ENCODE measurements at places on chromosomes 7 and 10. TPM values are rescaled to one million over a fixed set of nuclear protein-coding genes. Genes with fewer than 3 reads are reported as not detected.

- no peaks in the 10 kb centered on the region for H3K27me3 ChIP-seq
- H3K4me1 ChIP-seq, result peaks cover 11% of the 10 kb centered on the region
- no peak for DNase-seq
- no peaks in the 10 kb centered on the region for H3K36me3 ChIP-seq
- H3K4me3 ChIP-seq, result no peak overlapping the region
Observed at GRCh38 chr7:134654104-134654775, 7.6 kb downstream of the BPGM start.

Gene BTBD16
- not detected for polyA plus RNA-seq

GRCh38 chr7:66377714-66378113 lies 172.6 kb downstream of the TPST1 start:
- peaks cover 7% of the 10 kb centered on the region for H3K36me3 ChIP-seq
- DNase-seq, result no peak

- peaks cover 3% of the 10 kb centered on the region for H3K4me1 ChIP-seq
- peak overlapping the region; percentile 32 for H3K27ac ChIP-seq
- no peak for DNase-seq
- H3K36me3 ChIP-seq, result no peaks in the 10 kb centered on the region
- H3K4me3 ChIP-seq, result no peak overlapping the region
- H3K27me3 ChIP-seq, result no peaks in the 10 kb centered on the region
Observed at GRCh38 chr10:34547695-34548094, 267.4 kb downstream of the PARD3 start.

Gene FAM25G
- polyA plus RNA-seq, result not detected

DNA sequence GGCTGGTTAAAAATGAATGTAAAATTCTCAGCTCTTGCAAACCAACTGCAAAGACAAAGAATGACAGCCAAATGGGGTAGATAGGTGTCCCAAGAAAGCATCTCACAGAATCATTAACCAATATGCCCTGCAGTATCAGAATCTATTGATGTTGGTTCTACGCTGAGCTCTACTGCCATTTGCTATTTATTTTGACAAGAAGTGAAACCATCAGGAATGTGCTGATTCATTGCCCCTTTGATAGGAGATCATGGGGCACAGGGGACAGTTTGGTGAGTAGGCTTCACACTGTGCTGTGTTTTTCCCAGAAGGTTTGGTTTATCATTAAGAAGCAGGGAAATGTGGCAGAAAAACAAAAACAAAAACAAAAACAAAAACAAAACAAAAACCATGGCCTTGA lies 19.4 kb upstream of the CDC14C start:
- no peaks in the 10 kb centered on the region for H3K4me1 ChIP-seq
- no peak for DNase-seq
- no peaks in the 10 kb centered on the region for H3K27me3 ChIP-seq
- H3K36me3 ChIP-seq, result no peaks in the 10 kb centered on the region
- H3K27ac ChIP-seq, result no peak overlapping the region
- no peak overlapping the region for H3K4me3 ChIP-seq
